Myometrial cell (primary cell): ENCODE measurements at places on chromosomes 12 and 14. TPM values are rescaled to one million over a fixed set of nuclear protein-coding genes. Genes with fewer than 3 reads are reported as not detected.

OR6C2 gene
- not detected in 2 replicates for total RNA-seq

IGF1 gene
- total RNA-seq: not detected in 2 replicates

TSPAN19 gene
- total RNA-seq: not detected in 2 replicates

NFATC4 gene
- 27.8 and 35.7 TPM in 2 replicates for total RNA-seq

AKAP6 gene
- 4.3 and 5.5 TPM in 2 replicates for total RNA-seq

KRT82 gene
- total RNA-seq: not detected in 2 replicates

SLC17A8 gene
- total RNA-seq: 0.29 TPM in 1 of 2 replicates, not detected in the other

SMCO2 gene
- total RNA-seq: not detected in 2 replicates

CORO1C gene
- total RNA-seq: 111 and 128 TPM in 2 replicates

CCDC197 gene
- total RNA-seq: not detected in 2 replicates

FGF6 gene
- not detected in 2 replicates for total RNA-seq

TBX3 gene
- total RNA-seq: 40.9 and 53.0 TPM in 2 replicates

SOX5 gene
- 6.2 and 6.6 TPM in 2 replicates for total RNA-seq

CIROP gene
- 0.58 TPM in 1 of 2 replicates, not detected in the other for total RNA-seq

CLEC6A gene
- not detected in 2 replicates for total RNA-seq

FZD10 gene
- total RNA-seq: under 0.01 TPM in 1 of 2 replicates, not detected in the other

MSI1 gene
- total RNA-seq: not detected in 2 replicates

CCDC177 gene
- total RNA-seq: not detected in 2 replicates

MPHOSPH9 gene
- 34.6 and 60.6 TPM in 2 replicates for total RNA-seq
